Inflammatory macrophage (primary cell): ENCODE measurements at places on chromosomes 13 and 19.

DNA sequence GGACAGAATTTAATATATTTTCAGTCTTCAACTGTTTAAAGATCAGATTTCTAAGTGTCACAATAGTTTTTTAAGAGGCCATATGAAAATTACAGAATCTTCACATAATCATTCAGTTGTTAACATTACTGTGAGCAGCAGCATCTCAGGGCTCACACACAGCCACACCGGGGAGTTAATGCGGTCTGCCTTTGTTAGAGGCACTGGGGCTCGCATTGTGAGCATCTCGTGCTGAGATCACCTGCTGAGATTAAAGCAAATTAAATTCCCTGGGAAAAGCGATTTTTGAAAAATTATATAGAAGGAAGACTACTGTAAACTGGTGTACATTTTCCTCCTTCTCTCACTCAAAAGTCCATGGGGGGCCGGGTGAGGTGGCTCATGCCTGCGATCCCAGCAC lies 16.6 kb downstream of the GPR12 start:
- no peak for DNase-seq

- no peak for DNase-seq
These were observed 15.2 kb upstream of the TOMM40 start for GRCh38 chr19:44875666-44876451.

- DNase-seq: no peak
These were observed 12.7 kb downstream of the LAIR1 start for GRCh38 chr19:54352041-54352440.

DNA sequence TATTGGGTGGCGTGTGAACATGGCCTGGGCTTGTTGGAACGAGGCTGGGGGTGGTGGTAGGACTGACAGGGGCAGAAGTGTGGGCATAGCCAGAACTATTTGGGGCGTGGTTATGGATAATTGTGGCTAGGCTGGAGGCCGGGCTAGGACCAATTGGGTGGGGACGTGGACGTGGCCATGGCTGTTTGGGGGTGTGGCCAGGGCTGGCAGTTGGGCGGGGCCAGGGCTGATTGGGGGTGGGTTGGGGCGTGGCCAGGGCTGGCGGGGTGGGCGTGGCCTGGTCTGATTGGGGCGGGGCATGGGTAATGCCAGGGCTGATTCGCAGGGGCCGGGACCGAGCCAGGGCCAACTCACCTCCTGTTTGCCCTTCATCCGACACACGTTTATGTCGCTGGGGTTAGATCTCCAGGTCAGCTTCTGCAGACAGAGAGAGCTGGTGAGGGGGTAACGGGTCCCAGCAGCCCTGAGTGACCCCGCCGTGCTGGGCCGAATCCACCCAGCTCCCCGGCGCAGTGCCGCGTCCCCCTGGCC lies 2.8 kb downstream of the SEMA6B start:
- peak; percentile 35 for DNase-seq

DNA sequence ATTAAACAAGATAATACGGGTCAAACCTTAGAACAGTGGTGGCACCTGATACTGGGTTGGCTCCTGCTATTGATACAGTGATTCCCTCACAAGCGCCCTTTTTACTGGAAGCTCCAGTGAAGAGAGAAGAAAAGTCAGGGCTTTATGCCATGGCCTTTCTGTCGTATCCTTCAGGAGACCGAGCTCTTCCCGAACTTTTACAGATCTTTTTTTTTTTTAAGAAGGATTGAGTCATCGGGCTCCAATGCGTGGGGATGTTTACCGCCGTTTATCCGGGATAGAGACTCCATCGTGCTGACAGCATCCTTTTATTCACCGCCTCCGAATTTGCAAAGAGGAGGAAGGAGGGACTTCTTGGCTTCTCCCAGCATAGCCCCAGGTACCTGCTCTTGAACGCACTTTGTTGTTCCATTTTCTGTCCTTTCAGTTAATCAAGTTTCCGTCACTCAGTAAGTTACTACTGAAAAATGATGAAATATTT lies 574 bp downstream of the ZNF227 start:
- DNase-seq: no peak

- DNase-seq: no peak
These were observed 36.9 kb upstream of the GRTP1 start for GRCh38 chr13:113400621-113401451.

GRCh38 chr13:88376760-88377388 lies 705.7 kb downstream of the SLITRK5 start:
- DNase-seq: no peak

DNA sequence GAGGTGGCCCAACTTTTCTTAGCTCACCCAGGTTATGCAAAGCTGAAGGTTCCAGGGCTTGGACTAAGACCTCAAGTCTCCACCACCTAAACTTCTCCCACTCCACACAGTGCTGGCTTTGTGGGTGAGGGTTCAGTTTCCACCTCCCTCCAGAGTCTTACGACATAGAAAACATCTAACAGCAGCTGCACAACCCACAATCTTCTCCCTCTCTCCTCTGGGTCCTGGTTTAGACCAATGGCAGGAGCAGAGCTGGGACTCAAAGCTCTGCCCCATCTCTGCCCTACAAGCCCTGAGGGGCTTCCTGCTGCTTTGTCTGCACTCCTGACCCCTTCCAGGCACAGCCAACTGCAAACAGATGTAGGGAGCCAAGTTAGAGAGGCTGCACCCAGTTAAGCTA lies 16.0 kb downstream of the IRGC start:
- DNase-seq: peak; percentile 45

GRCh38 chr13:66532845-66533244 lies 697.3 kb downstream of the PCDH9 start:
- DNase-seq: no peak

- no peak for DNase-seq
These were observed 760.7 kb upstream of the SLITRK6 start for GRCh38 chr13:86559901-86560300.

DNA sequence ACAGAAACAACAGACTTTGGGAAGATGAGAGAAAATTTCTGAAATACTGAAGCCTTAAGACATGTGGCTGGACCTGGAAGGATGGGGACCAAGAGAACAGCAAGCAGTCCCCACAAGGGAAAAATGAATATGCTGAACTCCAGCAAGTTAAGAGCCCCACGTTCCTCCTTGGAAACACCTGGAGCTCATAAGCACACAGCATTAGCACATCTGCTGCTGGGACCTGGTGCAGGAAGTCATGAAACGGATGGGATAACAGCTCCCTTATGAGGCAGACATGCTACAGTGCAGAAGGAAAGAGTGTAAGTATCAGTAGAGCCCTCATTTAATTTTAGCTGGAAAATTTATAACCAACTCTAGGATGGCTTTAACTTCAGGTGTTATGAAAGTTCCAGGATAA lies 67.3 kb downstream of the SLC15A1 start:
- no peak for DNase-seq

- peak; percentile 42 for DNase-seq
These were observed 12.6 kb downstream of the ZSCAN5A start for GRCh38 chr19:56301886-56302620.

- no peak for DNase-seq
These were observed 21.5 kb downstream of the OLFM4 start for GRCh38 chr13:53050151-53050550.

DNA sequence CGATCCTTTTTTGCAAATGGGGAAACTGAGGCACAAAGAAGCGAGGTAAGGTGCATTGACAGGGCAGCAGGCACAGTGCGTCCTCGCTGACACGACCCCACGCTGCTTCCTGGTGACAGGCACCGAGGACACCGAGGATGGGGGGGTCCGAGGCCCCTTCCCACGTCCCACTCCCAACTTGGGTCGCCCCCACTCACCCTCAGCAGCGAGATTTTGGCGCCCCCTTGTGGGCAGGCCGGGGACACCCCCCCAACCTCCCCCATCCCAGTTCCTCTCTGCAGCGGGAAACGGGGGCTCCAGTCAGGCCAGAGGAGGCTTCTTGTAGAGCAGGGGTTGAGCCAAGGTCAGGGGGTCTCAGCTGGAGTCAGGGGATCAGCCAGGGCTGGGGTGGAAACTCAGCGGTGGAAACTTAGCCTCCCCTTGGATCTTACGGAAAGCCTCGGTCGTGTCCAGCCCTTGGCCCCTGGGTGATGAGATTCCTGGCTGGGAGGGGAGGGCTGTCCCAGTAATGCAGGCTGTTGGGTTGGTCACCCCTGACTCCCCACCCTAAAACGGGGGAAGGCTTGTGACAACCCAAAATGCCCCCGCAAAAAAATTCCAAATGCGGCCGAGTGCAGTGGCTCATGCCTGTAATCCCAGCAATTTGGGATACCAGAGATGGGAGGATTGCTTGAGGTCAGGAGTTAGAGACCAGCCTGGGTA lies 8.2 kb downstream of the SMIM24 start:
- DNase-seq: peak; percentile 27
